NCI-H2227 treated with DMSO at 0.1 percent for 48 hours (cell line): ENCODE measurements at places on chromosomes 11 and 22.

GRCh38 chr11:109349276-109350080 lies 72.5 kb upstream of the C11orf87 start:
- no peak for DNase-seq

DNA sequence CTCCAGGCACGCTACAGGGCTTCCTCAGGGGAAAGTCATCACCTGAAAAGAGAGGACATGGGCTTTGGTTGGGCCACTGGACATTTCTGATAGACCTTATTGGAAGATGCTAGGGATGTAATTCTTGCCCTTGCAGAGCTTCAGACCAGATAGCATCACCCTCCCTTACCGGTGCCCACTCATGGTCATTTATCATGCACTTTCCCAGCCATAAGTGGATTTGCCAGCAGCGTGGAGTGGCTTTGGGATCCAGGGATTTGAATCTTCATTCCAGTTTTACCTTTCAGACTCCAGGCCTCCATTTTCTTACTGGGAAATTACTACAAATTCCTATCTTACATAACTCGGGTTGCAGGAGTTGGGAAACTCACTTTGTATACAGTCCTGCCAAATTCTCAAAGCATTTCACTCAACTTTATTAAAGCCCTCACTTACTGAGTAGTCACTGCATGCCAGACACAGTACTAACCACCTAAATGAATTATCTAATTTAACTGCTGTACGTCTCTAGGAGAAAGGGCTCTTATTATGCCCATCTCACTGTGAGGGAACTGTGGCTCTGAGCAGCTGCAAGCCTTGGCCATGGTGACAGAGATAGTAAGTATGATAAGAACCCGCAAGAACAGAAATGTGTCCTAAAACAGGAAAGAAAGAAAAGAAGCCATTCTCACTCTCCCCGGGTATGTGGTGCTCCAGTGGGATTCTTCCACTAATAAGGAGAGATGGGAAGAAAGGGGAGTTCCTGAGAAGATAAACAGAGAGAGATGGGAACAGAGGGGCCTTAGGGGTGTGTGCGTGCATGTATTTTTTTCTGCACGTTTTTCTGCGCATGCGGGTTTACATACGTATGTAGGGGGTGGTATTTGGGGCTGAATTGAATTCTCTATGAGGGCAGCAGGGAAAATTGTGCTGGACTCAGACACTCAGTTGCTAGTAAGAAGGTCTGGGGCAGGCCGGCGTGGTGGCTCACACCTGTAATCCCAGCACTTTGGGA lies 9.7 kb downstream of the CHRM1 start:
- no peak for DNase-seq

DNA sequence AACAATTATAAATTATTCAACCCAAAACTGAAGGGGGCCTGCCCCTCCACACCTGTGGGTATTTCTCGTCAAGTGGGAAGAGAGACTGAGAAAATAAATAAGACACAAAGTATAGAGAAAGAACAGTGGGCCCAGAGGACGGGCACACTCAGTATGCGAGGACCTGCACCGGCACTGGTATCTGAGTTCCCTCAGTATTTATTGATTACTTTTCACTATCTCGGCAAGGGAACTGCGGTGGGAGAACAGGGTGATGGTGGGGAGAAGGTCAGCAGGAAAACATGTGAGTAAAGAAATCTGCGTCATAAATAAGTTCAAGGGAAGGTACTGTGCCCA lies 3.2 kb downstream of the C11orf54 start:
- no peak for DNase-seq

DNA sequence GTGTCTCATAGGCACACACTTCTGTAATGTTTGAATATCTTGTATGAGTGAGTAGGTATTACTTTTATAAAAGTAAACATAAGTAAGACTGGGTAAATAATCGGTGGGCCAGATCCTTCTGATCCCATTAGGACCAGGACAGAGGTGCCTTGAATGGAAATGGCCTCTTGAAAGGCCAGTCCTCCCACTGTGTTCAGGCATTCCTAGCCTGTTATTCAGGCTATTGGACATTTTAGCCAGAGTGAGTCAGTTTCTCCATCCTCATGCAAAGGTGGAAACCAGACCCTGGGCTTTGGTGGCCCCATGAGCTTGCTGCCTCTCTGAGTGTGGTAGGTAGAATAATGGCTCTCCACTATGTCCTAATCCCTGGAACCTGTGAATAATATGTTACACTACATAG lies 34.4 kb downstream of the C11orf96 start:
- DNase-seq: no peak

- DNase-seq: no peak
Measured at GRCh38 chr11:18171377-18172000, 1.1 kb upstream of the MRGPRX4 start.

DNA sequence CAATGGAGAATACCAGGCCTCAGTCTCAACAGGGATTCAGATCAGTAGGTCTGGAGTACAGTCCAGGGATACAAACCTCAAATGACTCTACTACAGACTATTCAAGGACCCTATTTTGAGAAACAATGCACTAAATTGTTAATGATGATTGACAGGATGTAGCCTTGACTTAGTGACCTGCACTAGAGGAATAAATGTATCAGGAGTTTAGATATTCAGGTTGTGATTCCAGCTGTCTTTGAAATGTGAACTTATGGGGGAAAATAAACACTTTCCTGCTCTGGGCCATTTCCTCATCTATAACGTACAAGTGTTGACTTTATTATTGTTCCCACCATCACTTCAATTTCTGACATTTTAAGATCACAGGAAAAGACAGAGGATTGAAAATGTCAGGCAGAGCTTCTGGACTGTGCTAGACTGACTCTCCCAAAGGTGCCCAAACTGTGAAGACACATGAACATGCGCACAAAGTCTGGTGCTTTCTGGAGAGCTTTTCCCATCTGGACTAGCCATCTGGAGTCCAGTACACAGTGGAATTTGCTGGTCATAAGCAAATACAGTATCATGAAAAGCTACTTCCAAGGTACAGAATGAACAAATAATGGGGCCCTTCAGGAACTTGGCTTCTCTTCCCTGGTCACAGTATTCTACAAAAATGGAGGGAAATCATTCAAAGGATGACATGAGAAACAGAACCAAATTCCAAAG lies 110.4 kb downstream of the USP35 start:
- DNase-seq: no peak
